ENCODE measurements at places on chromosomes 2 and 18. TPM values are rescaled to one million over a fixed set of nuclear protein-coding genes. Genes with fewer than 3 reads are reported as not detected.

DNA sequence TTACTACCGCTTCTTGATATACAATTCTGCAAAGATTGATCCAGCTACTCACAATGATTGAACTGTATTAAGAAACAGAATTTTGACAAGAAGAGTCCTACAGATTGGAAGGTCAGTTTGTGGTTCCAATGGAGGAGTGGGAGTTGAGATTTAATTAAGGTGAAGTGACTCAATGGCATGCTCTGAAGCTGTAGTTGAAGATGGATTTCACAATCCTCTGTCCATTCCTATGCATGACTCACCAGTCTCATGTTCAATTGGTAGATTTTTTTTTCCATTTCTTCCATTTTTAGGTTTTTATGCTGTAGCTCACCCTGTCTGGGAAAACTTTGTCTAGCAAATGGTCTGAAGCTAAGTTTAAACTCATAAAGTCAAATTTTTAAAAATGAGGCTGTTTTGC, 83.3 kb downstream of the DPP4 start:
- DNase-seq = no peak
- H3K4me1 ChIP-seq = no peaks in the 10 kb centered on the region
- no peak overlapping the region for H3K27ac ChIP-seq
- H3K27me3 ChIP-seq = no peaks in the 10 kb centered on the region
- no peaks in the 10 kb centered on the region for H3K36me3 ChIP-seq
- no peak overlapping the region for H3K4me3 ChIP-seq

DNA sequence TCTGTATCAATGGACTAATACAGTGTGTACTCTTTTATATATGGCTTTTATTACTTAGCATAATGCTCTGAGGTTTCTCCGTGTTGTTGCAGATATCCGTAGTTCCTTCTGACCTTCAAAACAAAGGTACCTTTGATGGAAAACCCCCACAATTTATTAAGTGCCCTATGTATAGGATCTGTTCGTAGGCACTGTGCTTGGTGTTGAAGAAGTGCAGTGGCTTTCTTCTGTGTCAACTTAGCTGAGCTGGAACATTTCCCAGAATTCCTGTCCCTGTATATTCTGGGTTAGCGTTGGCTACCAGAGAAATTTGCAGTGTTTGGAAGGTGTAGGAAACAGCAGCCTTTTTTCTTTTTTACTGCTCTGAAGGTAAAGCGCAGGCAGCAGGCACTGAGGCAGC, 56.3 kb upstream of the MSH2 start:
- peaks cover 9% of the 10 kb centered on the region for H3K4me1 ChIP-seq
- H3K27me3 ChIP-seq = no peaks in the 10 kb centered on the region
- H3K4me3 ChIP-seq = no peak overlapping the region
- no peak overlapping the region for H3K27ac ChIP-seq
- no peaks in the 10 kb centered on the region for H3K36me3 ChIP-seq

DNA sequence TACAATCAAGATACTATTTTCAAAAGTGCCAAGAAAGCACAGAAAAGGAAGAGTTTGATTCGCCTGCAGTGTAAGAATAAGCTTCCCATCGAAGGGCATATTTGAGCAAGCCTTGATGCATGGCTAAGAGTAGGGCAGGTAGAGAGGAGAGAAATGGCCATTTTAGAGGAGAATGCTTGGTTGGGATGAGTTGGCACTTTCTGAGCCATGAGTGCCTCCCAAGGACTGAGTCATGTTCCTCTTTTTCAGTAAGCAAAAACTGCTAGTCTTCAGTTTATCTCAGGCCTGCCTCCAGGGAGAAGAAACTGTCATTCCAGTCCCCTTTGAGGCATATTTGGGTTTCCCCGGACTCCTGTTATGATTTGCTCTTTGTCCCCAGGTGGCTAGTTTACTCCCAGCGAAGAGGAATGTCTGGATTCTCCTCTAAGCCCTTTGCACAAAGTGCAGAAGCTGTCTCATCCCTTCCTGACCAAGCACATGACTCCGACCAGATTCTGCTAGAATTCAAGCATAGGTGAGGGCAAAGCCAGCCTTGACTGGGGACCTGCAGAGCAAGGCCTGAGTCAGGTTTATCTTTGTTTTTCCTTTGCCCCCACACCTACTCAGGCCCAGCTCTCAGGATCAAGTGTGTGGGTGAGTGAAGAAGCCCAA, 115.2 kb downstream of the TTC32 start:
- H3K4me1 ChIP-seq = peaks cover 14% of the 10 kb centered on the region
- no peaks in the 10 kb centered on the region for H3K27me3 ChIP-seq
- H3K36me3 ChIP-seq = no peaks in the 10 kb centered on the region
- no peak for DNase-seq

DNA sequence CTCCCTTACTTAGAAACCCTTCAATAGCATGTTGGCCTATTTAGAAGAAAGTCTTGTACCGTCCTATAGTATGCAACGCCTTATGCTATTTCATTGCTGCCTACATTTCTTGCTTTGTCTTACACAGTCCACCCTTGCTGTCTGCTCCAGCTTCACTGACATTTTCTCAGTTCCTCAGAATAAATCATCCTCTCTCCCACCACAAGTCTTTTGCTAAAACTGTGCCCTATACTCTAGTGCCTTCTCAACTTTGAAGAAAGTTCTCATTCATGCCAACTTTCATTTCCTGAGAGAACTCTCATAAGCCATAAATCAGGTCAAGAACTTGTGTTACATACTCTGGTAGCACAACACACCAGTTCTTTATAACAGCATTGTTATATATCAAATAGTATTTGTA, 54.3 kb upstream of the COL3A1 start:
- no peak overlapping the region for H3K4me3 ChIP-seq
- no peaks in the 10 kb centered on the region for H3K36me3 ChIP-seq
- H3K27ac ChIP-seq = no peak overlapping the region
- no peaks in the 10 kb centered on the region for H3K4me1 ChIP-seq
- H3K27me3 ChIP-seq = no peaks in the 10 kb centered on the region

DNA sequence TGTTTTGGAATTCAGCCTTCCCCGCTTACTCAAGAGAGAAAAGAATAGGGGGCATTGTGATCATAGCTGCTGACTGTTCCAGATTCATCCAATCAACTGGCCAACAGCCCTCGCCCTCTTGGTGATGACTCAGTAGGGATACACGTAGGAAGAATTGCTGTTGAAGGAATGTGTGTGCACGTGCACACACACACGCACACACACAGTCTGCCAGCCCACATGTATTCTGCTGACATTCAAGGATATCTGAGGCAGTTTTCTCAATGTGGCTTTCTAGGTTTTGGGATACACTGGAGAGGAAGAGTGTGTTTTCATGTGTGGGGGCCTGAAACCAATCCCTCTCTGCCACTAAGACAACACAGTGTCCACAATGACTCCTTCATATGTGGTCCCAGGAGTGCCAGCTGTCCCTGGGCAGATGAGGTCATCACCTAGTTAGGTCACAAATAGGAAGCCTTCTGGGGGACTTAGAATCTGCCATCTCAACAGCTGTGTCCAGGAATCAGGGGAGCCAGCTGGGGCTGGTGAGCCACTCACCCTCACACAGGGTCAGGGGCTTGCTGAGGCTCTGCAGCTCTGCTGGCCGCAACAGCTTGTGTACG, 352.6 kb downstream of the SS18 start:
- peaks cover 4% of the 10 kb centered on the region for H3K27me3 ChIP-seq
- no peaks in the 10 kb centered on the region for H3K4me1 ChIP-seq
- H3K4me3 ChIP-seq = no peak overlapping the region
- no peak overlapping the region for H3K27ac ChIP-seq
- no peaks in the 10 kb centered on the region for H3K36me3 ChIP-seq
- DNase-seq = no peak

Gene OR6B2
- total RNA-seq = not detected

Gene MAP3K20
- 317 TPM for total RNA-seq

Gene C2orf66
- total RNA-seq = not detected

Gene CIB4
- not detected for total RNA-seq
